Astrocyte of the cerebellum (primary cell): ENCODE measurements at places on chromosomes 5 and 9.

- no peak for DNase-seq
These were observed 20.1 kb downstream of the SLC35D2 start for GRCh38 chr9:96363175-96363967.

DNA sequence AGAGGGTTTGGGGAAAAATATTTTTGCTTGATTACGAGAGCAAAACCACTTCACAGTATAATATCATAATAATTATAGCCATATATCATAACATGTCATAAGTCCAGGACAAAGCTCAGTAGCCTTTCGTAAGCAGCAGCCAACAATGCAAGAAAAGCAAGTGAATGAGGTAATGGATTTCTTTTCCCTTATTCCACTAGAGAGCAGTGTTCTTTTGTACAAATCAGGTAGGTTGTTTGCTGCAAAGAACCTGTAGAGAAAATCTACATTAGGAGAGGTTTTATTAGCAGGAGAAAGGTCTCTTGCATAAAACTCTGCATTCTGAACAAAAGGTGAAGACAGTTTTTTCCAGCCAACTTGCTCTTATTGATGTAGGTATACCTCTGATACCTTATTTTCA is 1033.4 kb downstream of the TLE4 start:
- peak; percentile 48 for DNase-seq

GRCh38 chr5:10704949-10705621 is 55.9 kb downstream of the DAP start:
- DNase-seq, result no peak

DNA sequence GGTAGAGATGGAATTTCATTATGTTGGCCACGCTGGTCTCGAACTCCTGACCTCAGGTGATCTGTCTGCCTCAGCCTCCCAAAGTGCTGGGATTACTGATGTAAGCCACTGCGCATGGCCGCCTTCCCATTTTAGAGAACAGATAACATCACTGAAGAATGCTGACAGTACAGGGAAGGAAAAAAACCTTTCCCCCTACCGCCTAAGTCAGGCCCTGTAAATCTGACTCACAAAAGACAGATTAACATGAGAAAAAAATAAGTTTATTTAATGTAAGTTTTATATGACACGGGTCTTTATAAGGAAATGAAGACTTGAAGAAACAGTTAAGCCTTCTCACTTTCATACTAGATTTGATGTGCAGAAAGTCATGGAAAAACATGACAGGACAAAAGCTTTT is 227.2 kb upstream of the ZNF608 start:
- no peak for DNase-seq

- peak; percentile 63 for DNase-seq
These were observed 4.7 kb downstream of the C5orf46 start for GRCh38 chr5:147901599-147902039.

- no peak for DNase-seq
These were observed 68.2 kb upstream of the TAF1L start for GRCh38 chr9:32703635-32704034.

GRCh38 chr5:96741891-96742309 is 65.8 kb downstream of the ERAP1 start:
- no peak for DNase-seq

DNA sequence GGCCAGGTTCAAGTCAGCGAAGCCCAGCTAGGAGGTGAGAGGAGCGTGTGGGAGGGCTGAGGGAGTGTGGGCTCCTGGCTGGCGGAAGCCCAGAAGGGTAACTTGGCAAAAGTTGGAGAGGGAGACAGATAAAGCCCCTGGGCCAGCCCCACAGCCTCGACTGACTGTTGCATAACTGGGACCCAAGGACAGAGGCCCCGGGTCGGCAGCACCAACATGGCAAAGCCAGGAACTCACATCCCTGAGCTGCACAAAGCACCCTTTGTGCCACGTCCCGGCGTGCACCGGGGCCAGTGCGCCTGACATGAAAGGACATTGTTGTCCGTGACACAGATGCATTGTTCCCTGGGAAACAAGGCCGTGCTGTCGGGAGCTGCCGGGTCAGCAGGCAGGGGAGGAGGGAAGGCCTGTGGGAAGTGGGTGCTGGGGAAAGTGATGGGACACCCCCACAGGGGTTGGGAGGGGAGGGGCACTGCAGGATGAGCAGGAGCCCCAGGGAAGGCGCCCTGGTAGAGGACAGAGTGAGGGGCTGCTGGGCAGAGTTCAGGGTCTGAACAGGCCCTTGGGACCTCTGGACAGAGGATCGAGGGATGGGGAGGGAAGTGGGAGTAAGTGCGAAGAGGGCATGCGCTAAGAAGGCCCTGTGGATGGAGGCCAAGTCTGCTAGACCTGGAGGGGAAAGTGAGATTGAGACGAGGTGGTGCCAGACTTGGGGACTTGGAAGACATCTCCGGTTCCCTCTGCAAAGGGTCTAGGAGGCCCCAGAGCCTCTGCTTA is 13.0 kb upstream of the DPM2 start:
- DNase-seq, result no peak

- no peak for DNase-seq
These were observed 281.1 kb upstream of the ANKRD55 start for GRCh38 chr5:56514245-56514644.

- no peak for DNase-seq
These were observed 6.2 kb downstream of the CACFD1 start for GRCh38 chr9:133465984-133466383.

DNA sequence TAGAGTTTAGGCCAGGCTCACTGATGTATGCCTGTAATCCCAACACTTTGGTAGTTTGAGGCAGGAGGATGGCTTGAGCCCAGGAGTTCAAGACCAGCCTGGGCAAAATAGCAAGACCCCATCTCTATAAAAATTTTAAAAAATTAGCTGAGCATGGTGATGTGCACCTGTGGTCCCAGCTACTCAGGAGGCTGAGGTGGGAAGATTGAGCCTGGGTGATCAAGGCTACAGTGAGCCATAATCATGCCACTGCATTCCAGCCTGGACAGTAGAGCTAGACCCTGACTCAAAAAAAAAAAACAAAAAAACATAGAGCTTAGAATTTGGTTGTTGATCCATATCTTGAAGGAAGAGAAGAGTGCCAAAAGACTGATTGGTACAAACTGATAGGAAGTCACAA is 14.7 kb upstream of the CDK7 start:
- no peak for DNase-seq

DNA sequence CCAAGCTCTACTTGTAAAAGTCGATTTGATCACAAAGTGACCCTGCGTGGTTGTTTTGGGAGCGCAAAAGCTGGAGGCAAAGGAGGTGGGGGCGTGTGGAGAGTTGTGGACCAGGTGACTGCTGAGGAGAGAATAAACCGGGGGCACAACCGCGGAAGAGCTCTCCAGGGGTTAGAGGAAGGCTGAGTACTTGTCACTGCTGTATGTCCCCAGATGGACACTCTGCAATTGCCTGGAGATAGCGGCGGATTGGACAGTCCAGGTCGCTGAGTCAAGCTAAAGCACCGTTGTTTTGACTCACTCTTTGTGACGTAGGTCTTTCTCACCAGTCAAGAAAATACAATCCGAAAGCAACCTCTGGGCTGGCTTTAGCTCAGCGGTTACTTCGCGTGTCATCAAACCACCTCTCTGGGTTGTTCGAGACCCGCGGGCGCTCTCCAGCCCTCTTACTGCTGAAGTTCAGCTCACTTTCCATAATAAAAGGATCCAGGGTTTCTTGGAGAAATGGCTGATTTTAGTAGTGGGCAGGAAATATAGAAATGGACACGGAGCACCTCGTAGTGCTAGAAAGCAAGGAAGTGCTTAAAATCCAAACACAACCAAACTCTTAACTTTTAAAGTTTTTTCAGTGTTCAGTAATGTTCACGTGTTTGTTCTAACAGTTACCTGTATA is 25.7 kb downstream of the ZMAT2 start:
- peak; percentile 77 for DNase-seq

DNA sequence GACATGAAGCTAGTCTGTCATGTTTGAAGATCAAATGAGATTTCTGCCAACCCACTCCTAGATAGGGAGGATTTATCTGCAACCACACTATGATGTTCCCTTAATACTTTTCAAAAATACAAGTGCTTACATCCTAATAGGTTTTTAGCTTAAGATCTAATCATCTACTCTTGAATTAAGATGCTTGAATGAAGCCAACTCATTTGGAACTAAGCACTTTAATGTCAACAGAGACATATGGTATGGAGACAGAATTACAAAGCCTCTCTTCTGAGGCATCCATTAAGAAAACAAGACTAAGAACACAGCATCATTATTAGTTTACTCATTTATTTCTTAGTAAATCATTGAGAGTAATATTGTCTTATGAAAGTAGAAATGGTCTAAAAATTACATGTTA is 139.3 kb upstream of the NFIB start:
- DNase-seq, result no peak

DNA sequence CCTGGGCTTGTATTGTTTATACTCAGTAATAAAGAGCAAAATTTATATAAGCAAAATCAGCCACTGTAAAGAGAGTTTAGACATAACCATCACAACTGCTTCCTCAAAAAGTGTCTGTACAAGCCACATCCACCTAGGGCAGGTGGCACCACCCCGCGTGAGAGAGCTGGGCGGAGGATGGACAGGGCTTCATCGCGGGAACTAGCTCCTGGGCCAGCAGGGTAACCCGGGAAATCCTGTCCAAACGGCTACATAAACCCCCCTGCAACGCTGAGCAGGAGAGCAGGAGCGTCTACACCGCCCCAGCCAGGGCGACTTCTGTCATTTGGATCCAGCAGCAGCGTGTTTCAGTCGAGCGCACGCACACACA is 1.3 kb downstream of the SLC6A3 start:
- no peak for DNase-seq

- no peak for DNase-seq
These were observed 151.4 kb upstream of the RETREG1 start for GRCh38 chr5:16768184-16768583.

DNA sequence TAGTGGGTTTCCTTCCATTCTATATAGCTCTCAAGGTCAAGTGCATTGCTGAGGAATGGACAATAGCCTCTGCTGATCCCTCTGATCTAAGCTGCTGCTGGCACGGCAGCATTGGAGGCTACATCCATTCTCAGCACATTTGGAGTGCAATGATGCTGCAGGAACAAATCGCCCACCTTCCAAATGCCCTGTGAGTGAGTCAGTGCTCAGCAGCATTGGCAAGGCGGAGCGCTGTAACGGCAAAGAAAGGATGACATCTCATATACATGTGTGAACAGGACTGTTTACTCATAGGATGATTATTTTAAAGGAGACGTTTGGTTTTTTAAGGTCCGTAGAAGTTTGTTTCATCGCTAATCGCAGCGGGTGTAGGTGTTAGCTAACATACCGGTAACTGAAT is 408.7 kb downstream of the ARHGEF28 start:
- peak; percentile 56 for DNase-seq

DNA sequence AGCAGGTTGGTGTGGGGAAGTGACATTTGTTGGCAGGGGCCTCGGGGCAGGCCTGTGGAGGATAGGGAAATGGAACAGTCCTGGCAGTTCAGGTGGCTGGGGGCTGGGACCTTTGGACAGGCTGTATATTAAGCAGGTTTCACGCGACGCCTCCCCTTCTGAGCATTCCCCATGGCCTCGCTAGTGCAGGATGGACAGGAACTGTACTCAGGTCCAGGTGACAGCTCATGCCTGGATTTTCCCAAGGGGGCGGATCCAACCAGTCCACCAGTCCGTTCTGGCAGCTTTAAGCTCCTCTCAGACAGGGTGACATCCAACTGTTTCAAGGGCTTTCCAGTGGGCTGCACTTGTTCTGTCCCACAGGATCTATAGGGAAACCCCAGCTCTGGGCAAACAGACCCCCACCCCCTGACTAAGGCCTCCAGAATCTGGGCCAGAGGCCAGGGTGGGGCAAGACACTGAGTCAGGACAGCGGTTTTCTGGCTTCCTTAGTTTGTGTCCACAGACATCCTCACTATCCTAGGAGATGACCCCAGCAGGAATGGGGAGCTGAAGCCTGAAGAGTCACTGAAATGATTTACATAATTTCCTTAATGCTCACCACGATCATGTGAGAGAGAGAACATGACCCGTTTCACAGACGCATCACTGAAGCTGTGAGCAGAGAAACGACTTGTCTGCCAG is 20.9 kb downstream of the CSF2 start:
- peak; percentile 53 for DNase-seq

- DNase-seq, result no peak
These were observed 39.0 kb downstream of the KCNIP1 start for GRCh38 chr5:170542691-170543293.

- peak; percentile 19 for DNase-seq
These were observed 37.3 kb downstream of the FBXW2 start for GRCh38 chr9:120755810-120756434.

- no peak for DNase-seq
These were observed 443.0 kb upstream of the KLF4 start for GRCh38 chr9:107932601-107933000.

GRCh38 chr5:43772764-43773477 is 169.9 kb downstream of the NNT start:
- DNase-seq, result peak; percentile 6

- no peak for DNase-seq
These were observed at the start of gene NMUR2 for GRCh38 chr5:152405145-152405544. TSS of gene NMUR2 (minus strand) at chr5:152405279. CDS start at chr5:152405113, 166 bp downstream.

DNA sequence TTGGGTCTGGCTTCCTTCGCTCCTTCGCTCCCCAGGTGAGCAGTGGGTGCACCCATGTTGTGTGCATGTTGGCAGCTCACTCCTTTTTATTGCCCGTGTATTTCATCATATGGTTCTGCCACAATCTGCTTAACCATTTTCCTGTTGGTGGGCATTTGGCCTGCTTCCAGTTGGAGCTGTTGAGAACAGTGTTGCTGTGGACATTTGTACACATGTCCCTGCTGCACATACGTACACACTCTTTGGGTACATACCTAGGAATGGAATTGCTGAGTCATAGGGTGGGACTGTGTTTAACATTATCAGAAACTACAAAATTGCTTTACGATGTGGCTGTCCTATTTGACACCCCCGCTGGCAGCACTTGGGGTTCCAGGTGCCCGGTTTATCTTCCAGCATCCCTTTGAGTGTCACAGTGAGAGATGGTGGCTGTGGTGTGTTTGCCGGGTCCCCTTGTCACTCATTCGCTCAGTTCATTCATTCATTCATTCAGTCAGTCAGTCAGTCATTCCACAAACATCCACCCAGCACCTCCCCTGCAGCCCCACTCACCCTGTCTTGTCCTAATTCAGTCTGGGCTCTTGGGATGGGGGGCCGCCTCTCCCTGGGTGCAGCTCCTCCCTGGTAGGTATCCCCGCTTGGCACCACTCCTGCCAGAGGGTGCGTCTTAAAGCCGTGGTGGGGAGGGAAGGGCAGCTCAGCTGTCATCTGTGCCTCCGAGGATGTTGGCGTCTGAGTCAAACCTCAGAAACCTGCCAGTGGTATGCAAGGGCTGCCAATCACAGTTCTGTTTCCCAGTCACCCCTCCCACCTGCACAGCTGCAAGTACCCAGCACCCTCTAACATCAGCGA is 7.9 kb upstream of the FIBCD1 start:
- DNase-seq, result no peak

- peak; percentile 87 for DNase-seq
These were observed 4.5 kb downstream of the DUSP1 start for GRCh38 chr5:172766287-172767108.

DNA sequence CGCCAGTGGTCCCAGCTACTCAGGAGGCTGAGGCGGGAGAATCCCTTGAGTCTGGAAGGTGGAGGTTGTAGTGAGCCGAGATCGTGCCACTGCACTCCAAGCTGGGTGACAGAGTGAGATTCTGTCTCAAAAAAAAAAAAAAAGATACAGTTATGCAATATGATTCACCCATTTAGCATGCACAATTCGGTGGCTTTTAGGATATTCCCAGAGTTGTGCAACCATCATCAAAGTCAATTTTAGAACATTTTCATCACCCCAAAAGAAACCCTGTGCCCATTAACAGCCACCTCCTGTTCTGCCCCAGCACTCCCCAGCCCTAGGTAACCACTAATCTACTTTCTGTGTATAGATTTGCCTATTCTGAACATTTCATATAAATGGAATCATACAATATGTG is 4.3 kb upstream of the DHFR start:
- no peak for DNase-seq
